Left cardiac atrium (tissue), 4 donors: ENCODE measurements at places on chromosomes 5 and 9. TPM values are rescaled to one million over a fixed set of nuclear protein-coding genes. Genes with fewer than 3 reads are reported as not detected.

DNA sequence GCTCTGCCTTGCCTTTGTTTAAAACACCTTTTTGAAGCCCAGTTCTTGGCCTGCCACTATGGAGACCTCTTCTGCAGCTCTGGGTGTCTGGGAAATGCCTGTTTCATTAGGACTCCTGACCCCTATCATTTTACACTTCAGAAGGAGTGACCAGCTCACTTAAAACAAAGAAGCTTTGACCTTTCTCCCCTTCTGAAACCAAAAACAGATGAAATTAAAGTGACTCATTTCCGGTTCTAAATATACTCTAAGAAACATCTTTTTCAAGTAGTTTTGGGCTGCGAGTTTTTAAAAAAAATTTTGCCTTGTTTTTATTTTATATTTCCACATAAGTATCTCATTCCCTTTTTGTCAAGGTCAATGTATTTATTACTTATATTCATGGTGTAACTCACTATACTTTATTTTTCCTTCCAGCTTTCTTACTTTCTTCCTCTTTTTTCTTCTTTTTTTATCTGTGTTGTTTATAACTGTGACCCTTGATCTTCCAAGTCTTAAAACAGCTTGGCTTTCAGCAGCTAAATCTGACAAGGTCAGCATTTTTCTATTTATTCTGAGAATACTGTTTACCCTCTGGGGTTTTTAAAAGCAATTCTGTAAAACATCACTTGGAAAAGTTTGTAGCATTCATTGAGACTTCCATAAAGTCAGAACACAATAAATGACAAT is 672.9 kb downstream of the NR2F1-AS1 start:
- no peak for DNase-seq

GRCh38 chr9:127916720-127917581 is at the start of gene ST6GALNAC4:
ST6GALNAC4 (minus strand) TSS chr9:127917041; CDS start chr9:127916419, 622 bp downstream.
- DNase-seq = peak; percentile 94

DNA sequence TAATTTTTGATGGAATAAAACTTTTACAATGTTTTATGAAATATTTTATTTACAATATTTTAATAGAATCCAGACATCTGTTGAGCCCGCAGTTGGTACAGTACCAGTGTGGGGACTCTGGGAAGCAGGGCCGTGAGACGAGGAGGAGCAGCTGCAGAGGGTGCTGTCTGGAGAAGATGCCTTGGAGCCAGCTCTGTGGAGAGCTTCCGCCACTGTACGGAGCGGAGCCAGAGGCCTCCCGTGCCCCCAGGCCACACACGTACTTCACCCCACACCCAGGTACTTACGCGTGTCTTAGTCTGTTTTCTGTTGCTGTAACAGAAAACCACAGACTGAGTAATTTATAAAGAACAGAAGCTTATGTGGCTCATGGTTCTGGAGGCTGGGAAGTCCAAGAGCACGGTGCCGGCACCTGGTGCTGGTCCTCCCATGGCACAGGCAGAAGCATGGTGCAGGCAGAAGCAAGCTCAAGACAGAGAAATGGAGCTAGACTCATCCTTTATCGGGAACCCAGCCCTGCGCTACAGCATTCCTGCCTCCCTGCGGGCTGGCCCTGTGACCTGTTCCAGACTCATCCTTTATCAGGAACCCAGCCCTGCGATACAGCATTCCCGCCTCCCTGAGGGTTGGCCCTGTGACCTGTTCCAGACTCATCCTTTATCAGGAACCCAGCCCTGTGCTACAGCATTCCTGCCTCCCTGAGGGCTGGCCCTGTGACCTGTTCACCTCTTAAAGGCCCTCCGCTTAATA is 23.3 kb downstream of the CEP72 start:
- DNase-seq = no peak

GRCh38 chr5:21687621-21688020 is 1165.5 kb downstream of the CDH12 start:
- DNase-seq = no peak

- DNase-seq = no peak
Observed at GRCh38 chr9:38619556-38620447, 594 bp downstream of the ANKRD18A start.

DNA sequence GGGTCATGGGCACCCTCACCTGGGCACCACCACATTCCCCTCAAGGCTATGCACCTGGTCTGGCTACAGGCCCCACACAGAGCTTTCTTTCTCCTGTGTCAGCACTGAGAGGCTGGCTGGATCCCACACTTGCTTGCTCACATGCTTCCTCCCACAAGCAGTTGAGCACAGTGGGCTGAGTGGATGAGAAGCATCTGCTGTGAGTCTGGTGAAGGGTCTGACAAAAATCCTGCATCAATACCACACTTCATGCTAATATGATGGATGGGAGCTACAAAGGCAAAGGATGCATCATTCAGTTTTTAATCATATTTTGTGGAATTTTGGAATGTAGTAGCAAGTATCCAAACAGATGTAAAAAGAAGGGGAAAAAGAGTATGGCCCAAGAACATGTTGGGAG is 830.8 kb upstream of the PTPRD start:
- DNase-seq = no peak

DNA sequence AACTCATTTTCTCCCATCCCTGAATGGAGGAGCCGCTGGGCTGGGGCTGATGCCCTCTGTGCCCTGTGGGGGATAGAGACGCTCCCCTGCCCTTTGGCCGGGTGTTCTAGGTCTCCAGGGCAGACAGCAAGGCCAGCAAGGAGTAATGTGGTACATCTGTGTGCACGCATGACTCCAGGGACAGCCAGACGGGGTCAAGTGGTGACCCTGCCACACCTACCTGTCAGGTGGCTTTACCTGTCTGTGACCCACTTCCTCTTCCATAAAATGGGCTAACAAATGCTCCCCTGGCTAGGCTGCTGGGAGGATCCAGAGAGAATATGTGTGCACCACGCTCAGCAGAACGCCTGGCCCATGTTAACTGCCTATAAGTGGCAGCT is 35.4 kb upstream of the BARHL1 start:
- no peak for DNase-seq

DNA sequence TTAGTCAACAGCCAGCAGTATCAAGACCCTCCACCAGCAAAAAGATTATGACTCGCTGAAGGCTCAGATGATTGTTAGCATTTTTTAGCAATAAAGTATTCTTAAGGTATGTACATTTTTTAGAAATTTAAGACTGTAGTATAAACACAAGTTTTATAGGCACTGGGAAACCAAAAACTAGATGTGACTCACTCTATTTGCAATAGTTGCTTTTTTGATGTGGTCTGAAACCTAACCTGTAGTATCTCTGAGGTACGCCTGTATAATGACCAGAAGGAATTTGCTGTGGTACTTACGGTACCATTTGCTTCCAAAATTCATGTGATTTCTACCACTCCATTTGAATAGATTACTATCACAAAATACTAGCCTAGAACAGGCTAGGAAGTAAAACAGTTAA is 60.8 kb downstream of the WDR41 start:
- no peak for DNase-seq

DNA sequence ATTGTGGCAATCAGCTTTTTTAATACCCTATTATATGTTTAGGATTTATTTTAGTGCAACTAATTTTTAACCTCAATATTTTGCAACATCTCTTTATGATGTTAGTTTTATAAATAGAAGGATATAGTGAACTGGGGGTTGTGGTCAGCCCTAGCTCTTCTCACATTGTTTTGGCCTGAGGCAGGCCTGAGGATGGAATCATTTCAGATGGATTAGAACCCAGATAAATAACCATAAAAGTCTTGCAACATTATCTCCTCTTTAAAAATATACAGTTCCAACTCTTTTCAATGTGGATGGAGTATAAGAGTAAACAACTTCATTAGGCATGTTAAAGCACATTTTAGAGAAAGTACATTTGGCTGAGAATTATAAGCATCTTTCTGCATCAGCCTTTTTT is 522.7 kb downstream of the NR2F1-AS1 start:
- no peak for DNase-seq

Gene TARS1
- 57.3 TPM for total RNA-seq

Gene CARTPT
- not detected for total RNA-seq

Gene MPDZ
- total RNA-seq = 52.3 TPM

Gene SHOC1
- total RNA-seq = not detected

Gene NR5A1
- not detected for total RNA-seq

Gene NAIP
- total RNA-seq = 13.7 TPM

Gene SPINK13
- not detected for total RNA-seq

Gene PCDHA9
- 0.03 TPM for total RNA-seq
